NCI-H1436 treated with DMSO at 0.1 percent for 48 hours (cell line): ENCODE measurements at places on chromosomes 6 and 20.
A peak's percentile ranks its signal among the peaks of the same experiment; 100 is the strongest.

DNA sequence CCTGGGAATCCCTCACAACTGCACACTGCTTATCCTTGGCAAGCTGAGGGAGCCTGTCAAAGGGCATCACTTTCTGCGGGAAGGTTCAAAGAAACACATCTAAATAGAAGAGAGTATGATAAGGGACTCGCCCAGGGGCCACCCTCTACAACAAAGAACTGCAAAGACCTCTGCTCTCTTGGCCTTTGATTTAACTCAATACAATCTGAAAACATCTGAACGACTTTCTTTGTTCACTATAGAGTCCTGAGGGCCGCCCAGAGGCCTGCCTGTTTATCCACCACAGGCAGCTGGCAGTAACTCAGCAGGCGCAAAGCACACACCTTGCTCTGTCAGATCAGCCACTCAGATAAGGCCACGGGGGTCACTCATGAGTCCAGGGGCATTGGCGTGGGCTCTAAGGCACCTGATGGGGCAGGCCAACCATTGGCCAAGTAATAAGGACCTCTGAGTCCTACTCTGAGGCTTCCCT lies 139.3 kb downstream of the UNC5CL start:
- no peak for DNase-seq

DNA sequence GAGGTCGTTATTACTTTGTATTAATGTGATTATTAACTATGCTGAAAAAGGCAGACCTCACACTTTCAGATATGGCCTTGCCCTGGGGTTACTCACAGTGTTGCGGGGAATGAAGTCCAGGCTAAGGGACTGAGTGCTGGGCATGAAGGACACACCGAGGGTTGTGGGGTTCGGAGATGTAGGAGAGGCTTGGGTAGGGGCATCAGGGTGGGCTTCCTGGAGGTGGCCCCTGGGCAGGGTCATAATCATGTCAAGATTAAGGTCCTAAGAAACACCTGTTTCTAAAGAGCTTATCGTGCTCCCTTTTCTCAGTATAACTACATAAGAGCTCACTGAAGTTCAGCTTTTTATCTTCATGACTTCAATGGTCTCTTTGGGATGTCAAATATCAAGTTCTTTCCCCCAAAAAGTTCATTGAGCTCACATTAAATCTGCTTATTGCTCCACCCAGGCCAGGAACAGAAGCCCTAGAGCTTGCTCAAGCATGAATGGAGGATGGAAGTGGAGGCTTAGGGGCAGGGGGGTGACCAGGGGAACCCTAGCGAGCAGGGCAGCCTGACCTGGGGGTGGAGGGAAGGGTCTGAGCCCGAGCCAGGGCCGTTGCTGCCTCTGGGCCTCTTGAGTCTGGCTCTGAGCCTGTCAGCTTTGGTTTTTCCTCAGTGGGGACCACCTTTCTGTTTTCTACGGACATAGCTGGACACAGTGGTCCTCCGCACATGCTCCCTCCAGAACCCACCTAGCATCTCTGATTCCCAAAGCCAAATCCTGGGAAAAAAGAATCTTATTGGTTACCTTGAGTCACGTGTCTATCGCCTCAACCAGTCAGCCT lies 37.3 kb upstream of the TGM2 start:
- no peak for DNase-seq

GRCh38 chr6:143125864-143126573 lies 65.3 kb downstream of the AIG1 start:
- DNase-seq: no peak

DNA sequence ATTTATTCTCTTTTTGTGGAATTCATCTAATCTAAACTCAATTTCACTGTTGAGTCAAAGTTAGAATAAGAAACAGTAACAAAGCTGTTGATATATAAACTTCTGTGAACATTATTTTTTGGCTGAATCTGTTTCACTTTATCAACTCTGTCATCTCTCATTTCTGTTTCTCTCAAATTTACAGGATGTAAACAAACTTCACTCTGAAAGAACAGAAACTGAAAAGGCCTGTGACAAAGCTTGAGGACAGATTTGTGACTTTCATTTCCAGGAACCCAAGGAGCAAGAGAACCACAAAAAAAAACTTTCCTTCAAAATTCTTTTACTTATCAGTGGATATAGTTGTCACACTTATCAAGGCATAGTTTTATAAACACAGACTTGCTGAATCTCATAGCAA lies 447.9 kb upstream of the OPRM1 start:
- DNase-seq: no peak

GRCh38 chr6:73968221-73968757 lies 272.3 kb downstream of the CD109 start:
- DNase-seq: no peak

DNA sequence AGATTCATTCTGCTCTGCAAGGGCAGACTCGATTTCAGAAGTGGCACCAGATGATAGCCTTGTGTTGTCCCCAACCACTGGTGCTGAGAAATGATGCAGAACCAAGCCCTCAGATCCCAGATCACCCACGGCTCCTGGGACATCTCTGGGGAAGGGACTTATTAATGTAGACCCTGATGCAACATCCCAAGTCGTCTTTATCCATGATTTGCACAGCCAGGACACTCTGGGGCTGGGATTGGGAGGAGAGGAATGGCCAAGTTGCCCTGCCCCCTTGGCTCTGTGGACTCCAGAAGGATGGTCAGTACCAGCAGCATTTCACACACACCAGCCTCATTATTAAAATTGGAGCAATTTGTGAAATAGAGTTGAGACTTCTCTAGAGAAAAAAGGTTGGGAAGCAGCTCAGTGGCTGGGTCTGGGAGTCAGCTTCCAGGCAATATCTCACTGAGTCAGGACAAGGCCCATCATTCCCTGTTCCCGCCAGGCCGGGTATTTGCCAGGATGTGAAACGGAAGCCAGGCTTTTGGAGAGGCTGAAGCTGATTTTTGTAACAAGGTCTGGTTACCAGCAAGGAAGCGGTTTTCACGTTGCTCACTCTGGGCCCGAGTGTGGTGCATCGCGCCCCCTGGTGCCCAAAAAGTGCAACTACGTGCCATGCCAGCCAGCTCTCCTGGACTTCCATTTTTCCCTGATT lies 67.4 kb downstream of the ZBTB2 start:
- peak; percentile 19 for DNase-seq

- DNase-seq: no peak
These were observed 70.6 kb downstream of the UBE3D start for GRCh38 chr6:82995066-82995465.

- DNase-seq: no peak
These were observed 89.2 kb downstream of the UST start for GRCh38 chr6:148835920-148836441.

- DNase-seq: no peak
These were observed 26.0 kb upstream of the PLAGL1 start for GRCh38 chr6:144033816-144034735.

DNA sequence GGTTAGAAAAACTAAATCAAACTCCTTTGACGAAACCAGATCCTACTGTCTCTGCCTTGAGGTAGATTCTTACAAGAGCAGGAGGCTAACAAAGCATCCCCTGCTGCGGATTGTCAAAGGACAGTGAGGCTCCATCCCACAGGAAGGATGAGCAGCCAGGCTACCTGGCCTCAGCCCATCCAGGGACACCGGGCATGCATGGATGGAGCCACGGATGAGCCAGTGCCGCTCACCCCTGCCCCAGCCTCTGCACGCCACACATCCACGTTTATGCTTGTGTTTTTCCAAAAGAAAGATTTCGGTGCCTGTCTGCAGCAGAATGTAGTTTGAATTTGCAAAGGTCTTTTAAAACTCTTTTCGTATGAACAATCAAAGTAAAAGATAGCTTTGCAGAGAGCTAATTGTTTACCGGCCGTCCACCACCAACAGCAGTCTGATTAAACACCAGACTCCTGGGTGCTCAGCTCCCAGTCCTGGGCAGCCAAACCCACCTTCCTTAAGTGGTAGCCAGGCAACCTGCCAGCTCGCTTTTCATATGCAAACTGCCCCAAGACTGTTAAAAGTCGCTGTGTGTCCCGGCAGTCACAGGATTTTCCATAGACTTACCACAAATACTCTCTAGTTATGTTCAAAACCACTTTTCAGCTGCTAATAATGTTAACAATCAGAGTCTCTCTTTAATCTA lies 999 bp downstream of the THBS2 start:
- peak; percentile 2 for DNase-seq

- DNase-seq: no peak
These were observed 558 bp downstream of the XKR7 start for GRCh38 chr20:31968291-31969126.

GRCh38 chr6:83273596-83273995 lies 80.4 kb downstream of the RWDD2A start:
- DNase-seq: no peak

DNA sequence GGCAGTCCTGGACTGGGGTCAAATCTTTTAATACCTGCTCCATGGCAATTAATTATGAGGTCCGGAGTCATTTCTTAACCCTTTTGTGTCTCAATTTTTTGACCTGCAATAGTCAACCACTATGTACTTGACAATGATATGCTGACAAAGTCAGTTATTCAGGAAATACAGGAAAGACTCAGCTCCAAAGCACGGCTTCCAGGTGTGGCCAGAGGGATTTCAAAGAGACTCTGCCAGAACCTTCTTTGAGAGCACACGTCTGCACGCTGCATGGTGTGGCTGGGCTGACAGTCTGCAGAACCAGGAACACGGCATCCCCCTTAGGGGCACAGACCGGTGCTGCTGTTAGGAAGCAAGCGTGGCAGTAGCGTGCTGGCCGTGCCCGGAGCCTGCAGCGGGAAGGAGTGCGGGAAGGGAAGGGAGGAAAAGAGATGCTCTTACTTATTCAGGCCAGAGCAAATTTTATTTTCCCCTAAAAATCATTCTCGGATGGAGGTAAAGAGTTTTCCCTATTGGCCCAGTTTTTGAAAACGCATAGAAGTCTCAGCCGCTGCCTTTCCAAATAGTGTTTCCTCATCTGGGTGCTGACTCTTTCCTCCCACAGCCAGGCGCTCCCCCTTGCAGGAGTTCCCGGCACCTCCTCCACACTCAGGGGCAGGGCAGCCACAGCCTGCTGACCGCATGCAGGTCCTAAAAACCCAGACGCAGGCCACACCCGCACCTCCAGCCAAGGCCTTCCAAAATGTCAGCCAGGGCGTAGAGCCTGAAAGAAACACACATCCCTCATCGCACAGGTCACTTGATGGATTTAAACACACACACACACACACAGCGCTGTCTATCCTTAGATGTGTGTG lies 187.4 kb upstream of the SNX9 start:
- DNase-seq: no peak

- no peak for DNase-seq
These were observed 187.8 kb upstream of the PHACTR1 start for GRCh38 chr6:12528581-12529363.

GRCh38 chr6:1394514-1395463 lies 5.4 kb downstream of the FOXF2 start:
- DNase-seq: no peak

- no peak for DNase-seq
These were observed 472.1 kb upstream of the MARCKS start for GRCh38 chr6:113385020-113385431.

- DNase-seq: no peak
These were observed 38.6 kb upstream of the HSF2 start for GRCh38 chr6:122360809-122361208.

GRCh38 chr6:157823528-157824370 lies 703 bp downstream of the SNX9 start:
- no peak for DNase-seq
